Activated T-cell treated with anti-CD3 and anti-CD28 coated beads, Interleukin-2, amount 50 U/mL, for 4 hours (primary cell): ENCODE measurements at places on chromosomes 12 and 14.

DNA sequence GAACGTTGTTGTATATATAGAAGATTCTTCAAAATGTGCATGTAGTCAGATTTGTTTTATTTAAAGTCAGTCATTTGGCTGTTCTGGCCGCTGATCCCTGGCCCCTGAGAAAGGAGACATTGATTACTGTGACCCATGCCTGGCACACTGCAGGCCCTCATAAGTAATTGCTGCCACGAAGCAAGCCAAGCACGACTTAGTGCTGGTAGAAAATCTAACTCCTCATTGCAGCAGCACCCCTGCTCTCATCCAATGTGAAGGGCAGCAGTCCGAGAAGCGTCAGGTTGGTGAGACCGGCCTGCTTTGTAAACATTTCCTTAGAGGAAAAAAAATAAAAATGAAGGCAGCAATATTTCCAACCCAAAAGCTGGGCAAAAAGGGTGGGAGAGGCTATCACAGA, 22.8 kb upstream of the TMTC2 start:
- DNase-seq: no peak

- DNase-seq: no peak
Measured at GRCh38 chr12:6819106-6820030, 2.3 kb upstream of the GPR162 start.

- no peak for DNase-seq
Measured at GRCh38 chr12:132535019-132535418, 45.1 kb downstream of the FBRSL1 start.

GRCh38 chr12:72747111-72747849, 475.1 kb downstream of the TRHDE start:
- DNase-seq: no peak

DNA sequence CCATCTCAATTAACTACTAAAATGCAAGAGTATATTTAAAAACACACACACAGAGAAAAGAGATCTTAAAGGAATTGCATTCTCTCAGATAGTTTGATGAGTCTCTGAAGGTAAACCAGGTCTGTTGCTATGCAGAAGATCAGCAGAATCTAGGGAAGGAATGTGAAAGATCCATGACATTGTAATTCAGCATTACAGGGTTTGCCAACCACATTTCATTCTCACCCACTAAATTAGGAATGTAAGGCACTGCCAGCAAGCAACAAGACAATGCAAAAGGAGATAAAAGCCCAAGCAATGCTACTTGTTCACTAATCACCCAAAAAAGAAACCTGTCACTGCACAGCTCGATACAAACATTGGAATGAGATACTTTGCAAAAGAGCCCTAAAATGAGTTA, 106.3 kb downstream of the LRIG3 start:
- no peak for DNase-seq
